SW 1271 (cell line): ENCODE measurements at places on chromosomes 1 and 21.

GRCh38 chr1:108913105-108913948 lies 36.5 kb downstream of the GPSM2 start:
- no peak for DNase-seq

GRCh38 chr1:234598974-234599616 lies 10.9 kb downstream of the IRF2BP2 start:
- DNase-seq = no peak

- no peak for DNase-seq
Observed at GRCh38 chr1:221415651-221416050, 326.2 kb downstream of the DUSP10 start.

DNA sequence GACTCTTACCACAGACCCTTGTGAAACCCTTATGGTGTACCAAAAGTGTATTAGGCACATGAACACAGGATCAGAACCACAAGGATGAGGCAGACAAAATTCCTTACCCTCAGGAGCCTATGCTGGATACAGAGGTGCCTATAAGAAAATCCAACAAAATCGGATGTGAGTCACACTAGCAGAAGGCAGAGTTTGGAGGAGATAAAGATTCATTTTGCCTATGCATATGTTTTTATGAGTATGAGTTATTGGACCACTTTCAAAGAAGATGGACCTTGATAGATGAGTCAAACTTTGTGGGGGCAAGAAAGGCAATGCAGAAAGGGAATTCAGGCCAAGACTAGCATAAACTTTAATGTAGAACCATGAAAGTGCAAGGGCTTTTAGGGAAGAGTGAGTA lies 17.0 kb downstream of the CAMK1G start:
- DNase-seq = no peak

GRCh38 chr1:49351768-49352167 lies 575.1 kb upstream of the BEND5 start:
- no peak for DNase-seq

GRCh38 chr1:29549001-29549400 lies 312.7 kb downstream of the PTPRU start:
- DNase-seq = no peak

GRCh38 chr1:88729297-88729696 lies 45.2 kb downstream of the PKN2 start:
- no peak for DNase-seq

DNA sequence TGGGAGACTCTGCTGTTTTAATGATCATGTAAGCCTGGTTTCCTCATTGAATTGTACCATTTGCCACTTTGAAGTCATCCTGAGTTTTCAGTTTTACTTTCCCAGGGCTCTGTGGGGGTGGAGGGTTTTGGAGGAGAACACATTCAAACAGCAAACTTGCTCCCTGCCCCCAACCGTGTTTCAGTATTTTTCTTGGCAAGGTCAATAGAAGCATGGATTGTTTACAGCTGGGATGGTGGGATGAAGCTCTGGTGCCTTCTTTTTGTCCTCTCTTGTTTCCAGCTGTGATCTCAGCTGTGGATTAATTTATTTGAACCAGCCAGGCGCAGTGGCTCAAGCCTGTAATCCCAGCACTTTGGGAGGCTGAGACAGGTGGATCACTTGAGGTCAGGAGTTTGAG lies 54.3 kb upstream of the SERBP1 start:
- DNase-seq = no peak

GRCh38 chr21:40568807-40569206 lies 278.2 kb downstream of the DSCAM start:
- DNase-seq = no peak

GRCh38 chr1:212678456-212679410 lies 20.9 kb downstream of the BATF3 start:
- no peak for DNase-seq

DNA sequence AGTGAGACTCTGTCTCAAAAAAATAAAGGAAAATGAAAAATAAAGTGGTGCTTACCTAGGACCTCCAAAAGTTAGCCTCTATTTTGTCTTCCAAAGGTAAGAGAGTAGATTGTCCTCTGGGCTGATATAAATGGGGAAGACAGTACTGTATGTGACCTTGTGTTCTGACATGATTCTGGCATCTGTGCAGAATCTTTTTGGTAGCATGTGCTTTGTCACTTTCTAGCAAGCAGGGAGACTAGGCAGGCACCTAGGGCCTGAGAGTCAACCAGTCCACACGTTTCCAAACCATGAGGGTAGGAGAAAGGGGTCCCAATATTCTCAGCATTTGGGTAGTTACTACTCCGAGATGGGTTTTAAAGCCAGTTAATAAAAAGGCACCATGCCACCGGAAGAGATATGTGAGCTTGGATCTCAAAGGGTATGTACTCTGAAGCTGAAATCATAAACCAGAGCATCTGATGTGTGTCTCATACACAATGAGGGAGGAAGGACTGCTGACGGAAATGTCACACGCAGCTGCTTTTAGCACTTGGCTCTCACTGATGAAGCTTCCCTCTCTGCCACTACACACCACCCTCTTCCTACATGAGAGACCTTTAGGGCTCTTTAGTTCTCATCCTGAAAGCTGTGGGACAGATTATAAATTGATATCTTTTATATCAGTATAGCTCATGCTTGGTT lies 27.0 kb upstream of the SLC16A1 start:
- no peak for DNase-seq

GRCh38 chr1:63704443-63704842 lies 69.4 kb upstream of the ROR1 start:
- no peak for DNase-seq

GRCh38 chr1:232643251-232643650 lies 13.3 kb upstream of the SIPA1L2 start:
- no peak for DNase-seq

GRCh38 chr21:41428311-41428710 lies 2.3 kb downstream of the MX1 start:
- no peak for DNase-seq

GRCh38 chr1:46940307-46940706 lies 969 bp downstream of the CYP4A11 start:
- DNase-seq = no peak

- DNase-seq = no peak
Observed at GRCh38 chr1:54805466-54805865, 4.3 kb upstream of the TTC22 start.

DNA sequence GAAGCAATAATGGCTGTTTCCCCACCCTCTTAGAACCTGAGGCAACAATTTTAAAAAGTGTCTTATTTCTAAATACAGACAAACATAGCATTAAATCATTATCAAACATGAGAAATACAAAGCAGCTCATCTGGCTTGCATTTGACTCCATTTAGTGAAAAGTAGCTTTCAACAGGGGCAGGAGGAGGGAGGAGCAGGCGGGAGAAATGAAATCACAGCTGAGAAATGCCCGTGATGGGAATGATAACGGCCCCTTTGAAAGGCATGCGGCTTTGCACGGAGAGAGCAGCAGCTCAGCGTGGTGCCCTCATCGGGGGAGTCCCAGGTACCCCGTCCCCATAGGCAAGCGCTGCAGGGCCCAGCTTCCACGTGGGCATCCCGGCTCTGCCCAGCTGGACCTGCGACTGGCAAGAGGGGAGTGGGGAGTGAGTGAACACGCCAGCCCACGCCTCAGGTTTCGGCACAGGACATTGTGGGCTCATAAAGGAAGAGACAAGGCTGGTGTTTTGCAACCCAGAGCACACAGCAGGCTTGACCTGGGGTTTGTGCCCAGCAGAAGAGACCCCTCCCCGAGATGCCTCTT lies 134.6 kb downstream of the NPHP4 start:
- DNase-seq = no peak

- no peak for DNase-seq
Observed at GRCh38 chr1:167761400-167761799, 39.6 kb downstream of the MPZL1 start.

- DNase-seq = no peak
Observed at GRCh38 chr1:15951341-15952153, 24.4 kb downstream of the ZBTB17 start.

DNA sequence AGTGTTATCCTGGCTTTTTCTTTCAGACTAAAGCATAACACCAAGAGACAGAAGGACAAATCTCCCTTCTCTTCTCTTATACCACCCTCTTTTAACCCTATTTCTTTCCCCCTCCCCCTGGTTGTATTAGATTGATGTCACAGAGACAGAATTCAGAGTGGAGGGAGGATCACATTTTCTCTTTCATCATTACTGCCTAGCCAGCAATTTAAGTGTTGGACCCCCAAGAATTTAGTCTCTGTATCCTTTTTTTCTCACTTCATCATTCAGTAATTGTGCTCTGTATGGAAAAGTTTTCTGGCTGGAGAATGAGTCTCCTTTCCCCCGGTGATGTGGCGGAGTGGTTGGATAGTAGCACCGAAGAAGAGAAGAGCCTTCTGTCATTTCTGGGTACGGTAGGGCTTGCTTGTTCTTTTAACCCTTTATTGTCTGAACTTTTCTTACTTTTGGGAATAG lies 124.8 kb downstream of the CLEC20A start:
- DNase-seq = no peak

- DNase-seq = no peak
Observed at GRCh38 chr1:155813672-155814071, 43.3 kb downstream of the GON4L start.

- no peak for DNase-seq
Observed at GRCh38 chr1:3869751-3870301, 12.6 kb downstream of the DFFB start.

GRCh38 chr1:41622859-41623732 lies 138.6 kb upstream of the EDN2 start:
- no peak for DNase-seq

GRCh38 chr21:23725576-23725975 lies 1881.7 kb downstream of the MRPL39 start:
- DNase-seq = no peak

DNA sequence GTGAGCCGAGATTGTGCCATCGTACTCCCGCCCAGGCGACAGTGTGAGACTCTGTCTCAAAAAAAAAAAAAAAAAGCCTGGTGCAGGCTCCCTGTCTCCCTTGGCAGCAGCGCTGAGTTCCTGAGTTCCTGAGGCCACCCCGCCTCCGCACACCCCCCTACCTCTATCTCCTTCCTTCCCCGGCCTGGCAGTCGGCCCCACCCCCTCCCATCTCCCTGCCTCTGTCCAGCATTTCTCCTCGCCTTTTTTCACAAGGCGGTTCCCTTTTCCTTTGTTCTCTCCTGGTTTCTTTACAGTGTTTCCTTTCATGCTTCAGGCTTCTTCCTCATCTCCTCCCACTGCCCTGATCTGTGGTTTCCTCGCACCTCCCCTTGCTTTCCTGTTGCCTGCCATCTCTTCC lies 2.7 kb downstream of the RORC start:
- DNase-seq = no peak

DNA sequence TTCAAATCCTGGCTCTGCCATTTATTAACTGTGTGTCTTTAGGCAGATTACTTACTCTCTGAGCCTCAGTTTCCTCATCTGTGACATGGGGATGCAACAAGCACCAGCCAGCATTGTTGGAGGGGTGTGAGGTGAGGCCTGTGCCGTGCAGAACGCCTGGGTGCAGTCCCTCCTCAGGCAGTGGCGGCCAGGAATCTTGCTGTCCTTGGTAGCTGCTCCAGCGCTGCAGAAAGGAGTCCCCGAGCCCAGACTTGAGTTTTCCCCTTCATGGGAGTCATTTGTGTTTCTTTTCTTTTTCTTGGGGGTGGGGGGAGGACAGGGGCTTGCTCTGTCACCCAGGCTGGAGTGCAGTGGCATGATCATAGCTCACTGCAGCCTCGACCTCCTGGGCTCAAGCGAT lies 46.6 kb downstream of the DISP3 start:
- DNase-seq = no peak

GRCh38 chr1:197466813-197467212 lies 198.8 kb downstream of the CRB1 start:
- DNase-seq = no peak

- DNase-seq = no peak
Observed at GRCh38 chr1:112673592-112674439, 643 bp upstream of the MOV10 start.

DNA sequence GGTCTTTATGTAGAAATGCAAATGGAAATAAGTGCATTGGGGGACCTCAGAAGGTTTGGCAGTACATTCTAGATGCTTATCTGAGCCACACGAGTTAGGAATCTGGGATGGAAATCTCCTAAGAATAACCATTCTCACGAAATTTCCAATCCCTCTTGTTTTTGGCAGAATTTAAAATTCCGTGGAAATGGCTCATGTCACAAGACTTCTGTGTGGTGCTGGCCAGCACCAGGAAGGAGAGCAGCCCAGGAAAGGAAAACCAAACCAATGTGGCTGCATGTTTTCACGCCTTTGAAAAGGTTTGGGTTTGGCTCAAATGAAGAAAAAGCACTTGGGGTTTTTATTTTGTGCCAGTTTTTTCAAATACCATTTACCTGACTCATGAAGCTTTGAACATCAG lies 80.1 kb upstream of the KCNK2 start:
- DNase-seq = no peak

- no peak for DNase-seq
Observed at GRCh38 chr1:164796916-164797315, 237.9 kb downstream of the PBX1 start.

- no peak for DNase-seq
Observed at GRCh38 chr1:195981448-195982139, 626.6 kb downstream of the KCNT2 start.

GRCh38 chr1:19942088-19942487 lies 18.7 kb upstream of the PLA2G2E start:
- DNase-seq = no peak

- no peak for DNase-seq
Observed at GRCh38 chr1:15723631-15724246, 12.3 kb upstream of the SLC25A34 start.

DNA sequence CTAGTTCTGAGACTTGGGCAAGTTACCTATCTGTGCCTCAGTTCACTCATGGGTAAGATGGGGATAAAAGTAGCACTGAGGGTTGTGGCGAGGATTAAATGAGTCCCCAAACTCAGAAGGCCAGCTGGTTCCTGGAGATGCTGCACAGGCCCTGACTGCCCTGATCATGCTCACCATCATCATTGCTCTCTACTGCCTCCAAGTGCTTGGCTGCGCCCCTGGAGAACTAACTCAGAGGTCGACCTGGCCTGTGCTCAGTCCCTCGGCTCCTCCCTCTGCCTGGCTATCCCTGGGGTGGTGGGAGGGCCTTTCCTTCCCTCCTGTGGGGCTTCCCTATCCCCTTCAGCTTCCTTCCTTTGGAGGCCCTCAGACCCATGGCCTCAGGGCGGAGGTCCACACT lies 5.6 kb downstream of the SLC5A9 start:
- DNase-seq = no peak

- no peak for DNase-seq
Observed at GRCh38 chr21:15768045-15768601, 38.3 kb downstream of the USP25 start.

DNA sequence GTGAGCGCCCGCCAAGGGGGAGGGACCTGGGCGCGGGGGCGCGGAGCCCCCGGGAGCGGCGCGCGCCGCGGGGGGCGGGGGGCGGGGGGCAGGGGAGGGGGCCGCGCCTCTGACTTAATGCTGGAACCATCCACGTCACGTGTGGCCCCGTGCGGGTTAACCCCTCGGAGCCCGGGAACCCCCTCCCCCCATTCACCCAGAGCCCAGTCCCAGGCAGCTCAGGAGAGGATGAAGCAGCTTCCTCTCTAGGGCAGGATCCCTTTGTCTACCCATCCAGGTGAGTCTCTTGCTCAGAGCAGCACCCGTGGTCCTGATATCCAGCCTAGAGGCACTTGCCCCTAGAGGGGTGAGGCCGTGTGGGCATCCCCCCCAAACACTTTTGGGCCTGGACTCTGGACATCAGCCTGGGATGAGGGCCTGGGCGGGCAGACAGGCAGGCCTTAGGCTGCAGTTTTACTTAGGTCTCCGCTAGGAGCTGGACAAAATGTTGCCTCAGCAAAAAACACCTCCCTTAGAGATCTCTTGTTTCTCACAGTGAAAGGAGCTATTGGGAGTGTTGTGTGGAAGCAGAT lies at the start of gene ALX3:
TSS of gene ALX3 (minus strand) at position 2 of the 572 bp plus-strand sequence. CDS start 60 bp downstream, outside the sequence.
- no peak for DNase-seq

GRCh38 chr21:31974454-31974985 lies 101.7 kb downstream of the HUNK start:
- no peak for DNase-seq

- no peak for DNase-seq
Observed at GRCh38 chr1:6106321-6106731, 60.6 kb downstream of the KCNAB2 start.
